ENCODE measurements at places on chromosomes 3 and 15.

- no peak for DNase-seq
Measured at GRCh38 chr15:71272932-71273331, 157.7 kb downstream of the THSD4 start.

- DNase-seq, result no peak
Measured at GRCh38 chr3:98513091-98513511, 9.6 kb downstream of the CLDND1 start.

- DNase-seq, result no peak
Measured at GRCh38 chr15:60399246-60399915, 1.6 kb upstream of the ANXA2 start.

- no peak for DNase-seq
Measured at GRCh38 chr15:45224621-45225217, 27.3 kb upstream of the SLC28A2 start.

DNA sequence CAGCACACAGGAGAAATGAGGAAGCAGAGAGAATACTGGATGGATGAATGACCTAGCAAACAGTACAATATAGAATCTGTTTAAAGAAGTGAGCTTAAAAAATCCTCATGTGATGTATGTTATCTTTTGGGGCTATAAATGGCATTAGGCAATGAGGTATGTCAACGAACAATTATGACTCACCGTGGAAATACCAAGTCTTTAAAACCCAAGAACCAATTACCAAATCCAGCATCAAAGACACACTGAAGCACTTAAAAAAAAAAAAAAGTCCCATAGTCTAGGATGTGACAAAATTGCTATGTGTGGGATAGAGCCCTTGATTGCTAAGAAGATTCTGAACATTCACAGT, 36.3 kb upstream of the HERC1 start:
- no peak for DNase-seq

DNA sequence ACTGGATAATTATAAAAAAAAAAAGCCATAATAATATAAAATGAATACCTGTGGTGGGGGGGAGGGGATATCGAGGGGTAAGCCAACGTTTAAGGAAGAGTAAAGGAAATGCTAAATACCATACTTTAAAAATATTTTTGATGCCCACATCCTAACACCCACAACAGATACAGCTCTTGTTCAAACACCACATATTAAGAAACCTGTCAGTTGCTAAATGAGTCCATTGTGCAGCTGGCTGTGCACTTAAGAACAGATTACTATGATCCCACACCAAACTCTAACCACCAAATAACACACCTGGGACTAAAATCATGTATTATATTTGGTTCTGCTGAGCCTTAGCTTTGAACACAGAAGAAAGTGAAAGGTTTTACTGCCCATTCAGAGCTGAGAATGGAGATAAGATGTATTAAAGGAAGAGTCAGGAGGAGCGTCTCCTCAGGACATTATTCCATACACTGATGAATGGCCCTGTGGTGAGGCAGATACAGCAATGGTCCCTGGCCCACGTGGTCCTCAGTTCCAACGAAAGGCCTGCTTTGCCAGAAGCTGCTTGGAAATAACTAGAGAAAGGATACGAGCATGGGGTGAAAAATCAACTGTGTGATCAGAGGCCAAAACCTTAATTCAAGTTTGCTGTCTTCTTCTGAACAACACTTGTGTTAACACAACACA, 515.4 kb downstream of the FOXP1 start:
- DNase-seq, result no peak

GRCh38 chr15:88388686-88389085, 78.5 kb downstream of the MRPL46 start:
- DNase-seq, result no peak

GRCh38 chr3:101865751-101866509, 16.6 kb downstream of the NFKBIZ start:
- no peak for DNase-seq

DNA sequence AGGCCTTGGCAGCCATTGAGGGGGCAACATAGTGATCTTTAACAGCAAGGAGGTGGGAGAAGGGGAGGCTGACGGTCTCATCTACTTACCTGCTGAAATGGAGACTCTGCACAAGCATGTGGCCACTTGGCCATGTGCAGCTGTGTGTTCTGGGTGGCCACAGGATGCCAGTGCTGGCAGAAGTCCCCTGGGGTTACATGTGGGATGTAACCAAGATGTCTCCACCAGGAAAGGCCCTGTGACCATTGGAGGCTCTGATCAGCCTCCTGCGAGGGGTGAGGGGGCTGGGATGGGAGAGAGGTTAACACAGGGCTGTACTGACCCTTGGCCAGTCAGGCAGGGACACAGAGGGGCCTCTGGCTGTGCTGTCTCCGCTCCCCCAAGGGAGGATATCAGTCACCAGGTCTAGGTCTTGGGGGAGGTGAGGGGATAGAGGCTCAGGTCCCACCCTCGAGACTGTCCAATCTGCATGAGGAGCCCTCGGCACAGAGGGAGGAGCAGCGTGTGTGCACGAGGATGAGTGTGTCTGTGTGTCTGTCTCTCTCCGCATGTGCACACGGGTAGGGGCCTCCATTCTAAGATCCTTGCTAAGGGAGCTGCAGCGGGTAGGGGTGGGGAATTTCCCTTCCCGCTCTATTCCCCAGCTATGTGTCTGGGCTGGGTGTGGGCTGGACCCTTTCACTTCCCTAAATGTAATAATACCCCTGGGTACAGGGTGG, 19.5 kb downstream of the PRKCD start:
- no peak for DNase-seq

DNA sequence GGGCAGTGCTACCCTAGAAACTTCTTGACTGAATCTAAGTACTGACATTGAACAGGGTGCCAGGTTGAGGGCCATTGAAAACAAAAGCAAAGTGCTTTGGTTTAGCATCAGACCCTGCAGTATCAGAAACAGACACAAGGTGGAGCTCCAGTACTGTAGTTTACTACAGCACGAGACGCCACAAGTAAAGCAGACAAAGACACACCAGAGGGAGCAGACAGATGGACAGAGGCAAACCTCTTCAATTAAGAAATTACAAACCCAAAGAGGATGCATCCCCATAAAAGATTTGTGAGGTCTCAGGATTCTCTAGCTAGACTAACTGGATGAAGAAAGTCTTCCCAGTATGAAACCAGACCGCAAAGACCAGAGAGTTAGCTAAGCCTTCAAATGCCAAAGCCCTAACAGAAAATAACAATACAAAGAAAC, 16.6 kb downstream of the TOP2B start:
- peak; percentile 67 for DNase-seq

DNA sequence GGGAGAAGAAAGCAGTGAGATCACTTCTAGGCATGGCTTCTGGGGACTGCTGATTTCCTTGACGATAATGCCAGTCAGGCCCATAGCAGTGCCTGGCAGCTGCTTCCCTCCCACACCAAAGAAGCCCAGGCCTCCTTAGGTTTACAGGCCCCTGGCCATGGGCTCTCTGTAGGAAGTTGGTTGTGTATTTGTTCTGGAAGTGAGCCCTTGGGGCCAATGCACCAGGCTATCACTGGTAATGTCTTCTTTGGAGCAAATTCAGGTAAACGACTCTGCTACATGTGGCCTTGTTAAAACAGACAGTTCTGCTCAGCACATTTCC, 89.3 kb downstream of the CCNL1 start:
- no peak for DNase-seq

- DNase-seq, result no peak
Measured at GRCh38 chr3:113193719-113194118, 17.6 kb upstream of the BOC start.

GRCh38 chr3:100775669-100776068, 66.4 kb downstream of the TFG start:
- no peak for DNase-seq

DNA sequence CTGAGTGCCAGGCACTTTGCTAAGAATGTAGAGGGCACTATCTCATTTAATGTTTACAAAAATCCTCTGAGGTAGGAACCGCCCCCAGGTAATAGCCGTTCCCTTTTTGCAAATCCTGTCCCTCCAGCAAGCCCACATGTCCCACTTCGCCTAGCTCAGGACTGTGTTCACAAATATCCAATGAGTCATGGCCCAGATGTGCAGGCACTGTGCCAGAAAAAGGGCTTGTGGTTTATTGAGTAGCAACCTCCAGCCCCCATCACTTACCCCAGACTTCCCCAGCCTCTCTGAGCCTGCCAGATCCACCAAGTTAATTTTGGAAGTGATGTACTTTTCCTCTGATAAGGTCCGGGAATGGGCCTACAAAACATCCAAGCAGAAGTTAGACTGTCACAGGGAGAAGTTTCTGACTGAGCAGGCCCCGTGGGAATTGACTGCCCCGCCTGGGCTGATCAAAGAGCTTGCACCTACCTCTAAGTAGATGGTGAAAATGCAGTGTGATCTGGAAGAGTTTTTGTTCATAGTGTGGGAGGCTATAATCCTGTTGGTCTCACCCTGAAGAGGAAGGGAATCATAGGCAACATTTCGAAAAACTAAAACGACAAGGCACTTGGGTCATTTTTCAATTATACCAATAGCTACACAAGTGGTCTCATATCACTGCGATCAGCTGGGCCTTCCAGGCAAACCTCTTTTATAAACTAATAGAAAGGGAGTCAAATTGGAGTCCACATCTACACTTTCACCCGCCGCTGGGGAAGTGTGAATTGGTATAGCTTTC, 15.7 kb downstream of the KIF9 start:
- DNase-seq, result no peak

GRCh38 chr15:64917211-64917610, 5.5 kb downstream of the ANKDD1A start:
- no peak for DNase-seq

GRCh38 chr15:91431041-91431715, 331.1 kb downstream of the SV2B start:
- no peak for DNase-seq

DNA sequence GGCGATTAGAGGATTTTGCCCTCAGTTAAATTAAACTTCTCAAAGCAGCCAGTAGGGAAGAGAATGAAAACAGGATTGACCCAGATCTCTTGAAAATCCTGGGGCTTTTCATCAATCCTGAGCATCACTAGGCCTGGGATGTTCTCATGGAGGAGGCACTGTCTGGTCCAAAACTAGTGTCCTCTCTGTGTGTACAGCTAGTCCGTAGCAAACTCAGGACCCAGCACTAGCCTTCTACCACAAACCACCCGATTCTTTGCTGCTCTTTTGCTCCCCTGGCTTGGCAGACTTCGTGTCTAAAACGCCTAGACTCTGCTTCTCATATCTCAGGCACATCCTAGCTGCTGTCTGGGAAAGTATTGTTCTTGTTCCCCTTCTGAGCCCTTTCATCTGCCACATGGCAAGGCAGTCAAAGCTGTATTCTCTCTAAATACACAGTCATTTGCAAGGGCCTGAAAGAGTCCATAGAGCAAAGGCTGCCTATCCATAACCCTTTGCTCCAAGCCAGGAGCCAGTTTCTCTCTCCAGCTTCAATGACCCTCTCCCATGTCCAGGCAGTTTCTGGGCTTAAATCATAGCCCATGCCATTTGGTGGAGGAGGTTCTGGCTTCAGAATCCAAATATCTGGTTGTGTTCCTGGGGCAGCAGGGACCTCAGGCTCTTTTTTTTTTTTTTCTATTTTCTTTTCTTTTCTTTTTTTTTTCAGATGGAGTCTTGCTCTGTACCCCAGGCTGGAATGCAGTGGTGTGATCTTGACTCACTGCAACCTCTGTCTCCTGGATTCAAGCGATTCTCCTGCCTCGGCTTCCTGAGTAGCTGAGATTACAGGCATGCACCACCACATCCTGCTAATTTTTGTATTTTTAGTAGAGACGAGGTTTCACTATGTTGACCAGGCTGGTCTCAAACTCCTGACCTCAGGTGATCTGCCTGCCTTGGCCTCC, 52.4 kb downstream of the CDC25A start:
- DNase-seq, result no peak

DNA sequence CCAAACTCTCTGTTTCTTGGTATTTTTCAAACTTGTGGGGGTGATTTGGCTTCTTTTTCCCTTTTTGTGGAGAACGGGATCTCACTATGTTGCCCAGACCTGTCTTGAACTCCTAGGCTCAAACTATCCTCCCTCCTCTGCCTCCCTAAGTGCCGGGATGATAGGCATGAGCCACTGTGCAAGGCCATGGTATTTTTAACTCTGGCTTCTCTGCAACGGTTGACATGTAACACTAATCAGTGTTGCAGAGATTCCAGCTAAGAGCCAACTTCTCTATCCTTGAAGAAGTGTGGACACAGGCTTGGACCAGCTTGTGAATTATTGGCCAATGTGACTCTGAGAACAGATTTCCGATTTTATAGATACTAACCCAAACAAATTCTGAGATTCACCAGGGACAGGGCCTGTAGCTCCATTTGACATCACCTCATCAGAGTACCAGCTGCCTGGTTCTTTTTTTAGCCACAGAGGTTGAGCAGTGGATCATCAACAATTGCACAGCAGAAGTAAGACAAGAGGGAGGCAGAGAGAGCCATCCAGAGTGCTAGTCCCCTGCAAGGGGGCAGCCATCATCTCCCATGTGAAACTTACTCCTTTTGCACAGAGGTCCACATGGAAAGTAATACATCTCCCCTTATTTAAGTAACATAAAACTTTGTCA, 98.1 kb upstream of the SYNPR start:
- DNase-seq, result no peak

DNA sequence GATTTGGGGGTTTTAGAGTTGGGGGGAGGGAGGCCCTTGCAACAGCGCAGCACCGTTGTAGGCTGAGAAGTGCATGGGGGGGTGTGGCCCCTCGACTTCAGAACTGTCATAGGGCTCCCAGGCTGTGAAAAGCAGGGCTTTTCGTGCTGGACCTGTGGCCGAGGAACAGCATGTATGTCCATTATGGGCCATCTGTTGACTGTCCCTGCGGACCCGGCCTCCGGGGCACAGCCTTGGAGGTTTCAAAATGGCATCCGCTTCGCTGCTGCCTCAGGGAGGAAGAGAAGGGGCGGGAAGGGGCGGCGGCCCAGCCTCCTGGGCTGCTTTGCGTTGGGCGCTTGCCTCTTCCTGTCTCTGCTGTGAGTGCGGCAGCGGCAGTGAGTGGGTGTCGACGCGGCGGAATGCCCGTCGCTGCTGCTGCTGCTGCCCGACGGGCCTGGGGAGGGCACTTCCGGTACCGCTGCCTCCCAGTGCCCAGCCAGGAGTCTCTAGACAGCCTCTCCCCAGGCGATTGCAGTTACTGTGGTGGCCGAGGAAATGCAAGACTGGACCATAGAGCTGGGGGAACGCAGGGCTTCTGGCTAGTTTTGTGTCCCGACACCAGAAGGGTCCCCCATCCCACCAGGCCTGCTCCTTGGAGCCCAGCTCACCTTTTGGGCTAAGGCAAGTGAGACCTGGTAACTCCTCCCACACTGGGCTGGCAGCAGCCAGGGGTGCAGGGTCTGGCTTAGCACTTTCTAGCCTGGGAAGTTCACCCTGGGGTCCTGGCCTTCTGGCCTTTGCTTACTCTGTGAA, 1.9 kb downstream of the GNAI2 start:
- peak; percentile 76 for DNase-seq

DNA sequence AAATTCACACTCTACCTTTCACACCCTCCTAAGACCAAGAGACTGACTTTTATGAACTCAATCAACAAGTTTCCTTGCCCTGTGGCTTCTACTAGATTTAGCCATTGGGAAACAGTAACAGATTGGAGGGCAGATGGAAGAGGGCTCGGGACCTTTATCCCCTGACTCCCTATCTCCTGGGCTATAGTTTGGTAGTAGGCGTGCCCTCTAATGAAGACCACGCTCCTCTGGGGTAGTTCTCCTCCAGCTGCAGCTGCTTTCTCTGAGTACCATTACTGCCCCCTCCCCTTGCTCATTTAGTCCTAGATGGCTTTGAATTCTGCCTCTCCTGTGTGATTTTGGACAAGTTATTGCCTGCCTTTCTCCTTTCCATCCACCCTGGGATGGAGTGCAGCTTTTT, 33.3 kb downstream of the FMN1 start:
- no peak for DNase-seq

GRCh38 chr3:196625331-196625730, 14.2 kb upstream of the NRROS start:
- DNase-seq, result no peak
